ENCODE measurements at places on chromosomes 5 and 9. TPM values are rescaled to one million over a fixed set of nuclear protein-coding genes. Genes with fewer than 3 reads are reported as not detected.
A peak's percentile ranks its signal among the peaks of the same experiment; 100 is the strongest.

DNA sequence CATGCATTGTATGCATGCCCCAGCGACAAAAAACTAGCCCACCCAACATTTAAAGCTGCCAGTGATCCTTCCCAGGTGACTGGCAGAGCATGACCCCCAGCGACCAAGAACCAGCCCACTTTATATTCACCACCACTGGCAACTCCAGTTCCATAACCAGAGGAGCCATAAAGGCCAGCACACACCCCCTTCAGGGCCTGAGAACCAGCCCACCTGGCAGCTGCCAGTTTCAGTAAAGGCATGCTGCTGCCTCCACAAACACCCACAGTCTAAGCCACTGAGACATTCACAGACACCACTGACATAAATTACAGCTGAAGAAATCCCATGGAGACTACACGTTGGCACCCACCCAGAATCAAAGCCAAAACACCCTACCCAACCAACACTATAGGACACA lies 46.9 kb upstream of the RGS7BP start:
- DNase-seq = no peak

GRCh38 chr5:142685418-142686209 lies at the start of gene FGF1:
Gene FGF1, minus strand, starts transcription at chr5:142686090. Its CDS starts 71,963 bp downstream, at chr5:142614127.
- no peak for DNase-seq

GRCh38 chr5:9698841-9699240 lies 68.7 kb upstream of the TAS2R1 start:
- no peak for DNase-seq

DNA sequence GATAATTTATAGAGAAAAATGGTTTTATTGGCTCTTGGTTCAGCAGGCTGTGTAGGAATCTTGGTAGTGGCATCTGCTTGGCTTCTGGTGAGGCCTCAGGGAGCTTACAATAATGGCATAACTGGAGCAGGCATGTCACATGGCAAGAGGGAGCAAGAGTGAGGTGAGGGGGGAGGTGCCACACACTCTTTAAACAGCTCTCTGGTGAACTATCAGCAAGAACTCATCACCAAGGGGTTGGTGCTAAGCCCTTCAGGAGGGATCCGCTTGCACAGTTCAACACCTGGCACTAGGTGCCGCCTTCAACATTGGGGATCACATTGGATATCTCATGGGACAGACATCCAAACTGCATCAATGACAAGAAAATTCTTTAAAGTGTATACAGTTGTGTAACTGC lies 10.5 kb downstream of the GPBP1 start:
- no peak for DNase-seq

GRCh38 chr9:36928670-36929349 lies 105.3 kb downstream of the PAX5 start:
- no peak for DNase-seq

DNA sequence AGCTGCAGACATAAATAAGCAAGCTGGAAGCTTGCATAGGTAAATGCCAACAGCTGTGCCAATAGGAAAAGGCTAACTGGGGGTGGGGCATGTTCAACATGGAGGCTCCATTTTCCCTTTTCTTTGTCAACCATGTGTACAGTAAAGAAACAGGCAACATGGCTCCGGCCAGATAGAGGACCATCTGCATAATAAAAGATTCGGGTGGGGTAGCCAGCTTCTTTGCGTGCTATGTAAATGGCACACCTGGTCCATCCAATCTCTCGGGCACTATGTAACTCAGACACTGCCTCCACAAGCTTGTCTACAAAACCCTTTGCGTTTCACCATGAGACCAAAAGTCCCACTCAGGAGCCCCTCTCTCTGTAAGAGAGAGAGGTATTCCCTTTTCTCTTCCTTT lies 41.7 kb upstream of the DENND4C start:
- DNase-seq = no peak

DNA sequence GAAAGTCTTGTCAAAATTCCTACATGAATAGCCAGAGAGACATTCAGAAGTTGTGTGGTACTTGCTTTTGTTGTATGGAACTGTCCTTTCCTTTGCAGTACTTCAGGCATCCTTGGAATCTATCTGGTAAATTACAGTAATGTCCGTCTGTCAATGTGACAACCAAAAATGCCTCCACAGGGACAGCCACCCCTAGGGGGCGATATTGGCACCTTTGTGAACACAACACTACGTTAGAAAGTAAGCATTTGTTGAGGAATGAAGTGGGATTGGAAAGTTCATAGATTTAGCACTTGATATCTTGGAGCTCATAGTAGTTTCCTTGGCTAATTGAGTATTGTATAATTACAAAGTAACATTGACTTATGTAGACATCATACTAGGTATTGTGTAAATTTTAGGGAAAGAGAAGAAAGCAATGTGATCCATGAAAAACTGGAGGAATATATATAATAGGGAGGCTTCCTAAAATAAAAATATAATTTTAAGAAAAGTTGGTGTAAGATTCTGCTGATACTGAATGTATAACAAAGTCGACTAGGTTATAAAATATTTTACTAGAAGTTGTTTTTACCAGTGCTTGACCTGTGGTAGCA lies 32.7 kb downstream of the TMEFF1 start:
- peak; percentile 69 for DNase-seq

GRCh38 chr5:138274189-138274853 lies at the start of gene GFRA3:
Gene GFRA3, minus strand, starts transcription at chr5:138274621. Its CDS starts 197 bp downstream, at chr5:138274424.
- no peak for DNase-seq

DNA sequence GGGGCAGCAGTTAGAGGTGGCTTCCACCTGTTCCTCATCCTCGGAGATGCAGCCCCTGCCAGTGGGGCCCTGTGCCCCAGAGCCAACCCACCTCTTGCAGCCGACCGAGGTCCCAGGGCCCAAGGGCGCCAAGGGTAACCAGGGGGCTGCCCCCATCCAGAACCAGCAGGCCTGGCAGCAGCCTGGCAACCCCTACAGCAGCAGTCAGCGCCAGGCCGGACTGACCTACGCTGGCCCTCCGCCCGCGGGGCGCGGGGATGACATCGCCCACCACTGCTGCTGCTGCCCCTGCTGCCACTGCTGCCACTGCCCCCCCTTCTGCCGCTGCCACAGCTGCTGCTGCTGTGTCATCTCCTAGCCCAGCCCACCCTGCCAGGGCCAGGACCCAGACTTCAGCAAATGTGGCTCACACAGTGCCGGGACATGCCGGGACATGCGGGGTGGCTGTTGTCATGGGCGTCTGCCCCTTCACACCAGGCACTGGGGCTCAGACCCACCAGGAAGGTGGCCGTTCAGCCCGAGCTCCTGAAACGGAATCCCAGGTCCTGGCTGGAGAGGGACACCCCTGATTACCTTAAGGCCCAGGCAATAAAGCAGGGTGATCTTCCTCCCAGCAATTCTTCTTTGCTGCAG lies 841 bp downstream of the CYSRT1 start:
- DNase-seq = no peak

GRCh38 chr9:130311408-130312140 lies 46.0 kb downstream of the HMCN2 start:
- DNase-seq = no peak

DNA sequence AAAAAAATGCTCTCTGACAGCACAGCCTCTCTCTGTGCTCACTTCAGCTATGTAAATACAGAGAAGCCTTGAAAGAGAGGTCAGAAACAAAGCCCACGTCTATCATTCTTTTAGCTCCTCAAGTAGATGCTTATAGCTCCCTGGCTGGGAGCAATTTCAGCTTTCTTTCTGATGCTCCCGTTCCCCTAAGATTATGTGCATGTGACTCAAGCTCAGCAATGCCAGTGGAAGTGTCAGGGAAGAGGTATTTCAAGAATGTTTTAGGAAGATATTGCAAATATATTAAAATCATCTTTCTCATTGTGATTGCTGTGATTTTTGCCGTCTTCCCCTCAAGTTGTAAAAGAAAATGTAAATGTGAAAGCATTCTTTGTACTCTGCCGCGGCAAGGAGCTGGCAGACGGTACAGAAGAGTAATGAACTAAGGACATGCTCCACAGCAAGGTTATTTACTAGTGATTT lies 1353.7 kb upstream of the ACO1 start:
- no peak for DNase-seq

DNA sequence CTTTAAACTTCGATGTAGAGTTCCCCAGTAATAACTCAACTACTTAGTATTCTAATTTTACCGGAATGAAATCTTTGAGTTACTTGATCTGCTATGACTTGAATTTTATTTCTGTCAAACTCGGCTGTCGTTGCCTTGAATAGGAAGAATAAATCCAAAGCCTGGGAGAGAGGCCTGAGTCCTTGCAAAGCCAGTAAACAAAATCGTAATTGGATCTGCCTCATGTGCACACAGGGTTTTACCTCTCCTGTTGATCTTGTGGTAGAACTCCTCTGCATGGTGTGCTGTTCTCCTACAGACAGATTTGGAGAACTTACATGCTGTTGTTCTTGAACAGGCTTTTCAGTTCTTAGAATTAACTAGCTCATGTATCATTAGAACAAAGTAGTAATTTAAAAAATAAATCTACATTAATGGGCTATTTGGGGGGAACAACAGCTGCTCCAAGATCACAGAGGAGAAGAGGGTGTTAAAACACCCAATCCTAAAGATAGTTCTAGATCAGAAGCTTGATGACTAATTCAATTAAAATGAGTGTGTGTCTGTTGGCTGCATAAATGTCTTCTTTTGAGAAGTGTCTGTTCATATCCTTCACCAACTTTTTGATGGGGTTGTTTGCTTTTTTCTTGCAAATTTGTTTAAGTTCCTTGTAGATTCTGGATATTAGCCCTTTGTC lies 28.9 kb downstream of the HSPB3 start:
- DNase-seq = no peak

Gene PSD2
- total RNA-seq = 0.28 TPM

Gene SLC6A3
- total RNA-seq = not detected

Gene SAPCD2
- 2.4 TPM for total RNA-seq

Gene TMEM167A
- 49.5 TPM for total RNA-seq

Gene IRGM
- total RNA-seq = 1.5 TPM

All from spleen (tissue), 13 donors.